ENCODE measurements at places on chromosomes 2 and 18.

DNA sequence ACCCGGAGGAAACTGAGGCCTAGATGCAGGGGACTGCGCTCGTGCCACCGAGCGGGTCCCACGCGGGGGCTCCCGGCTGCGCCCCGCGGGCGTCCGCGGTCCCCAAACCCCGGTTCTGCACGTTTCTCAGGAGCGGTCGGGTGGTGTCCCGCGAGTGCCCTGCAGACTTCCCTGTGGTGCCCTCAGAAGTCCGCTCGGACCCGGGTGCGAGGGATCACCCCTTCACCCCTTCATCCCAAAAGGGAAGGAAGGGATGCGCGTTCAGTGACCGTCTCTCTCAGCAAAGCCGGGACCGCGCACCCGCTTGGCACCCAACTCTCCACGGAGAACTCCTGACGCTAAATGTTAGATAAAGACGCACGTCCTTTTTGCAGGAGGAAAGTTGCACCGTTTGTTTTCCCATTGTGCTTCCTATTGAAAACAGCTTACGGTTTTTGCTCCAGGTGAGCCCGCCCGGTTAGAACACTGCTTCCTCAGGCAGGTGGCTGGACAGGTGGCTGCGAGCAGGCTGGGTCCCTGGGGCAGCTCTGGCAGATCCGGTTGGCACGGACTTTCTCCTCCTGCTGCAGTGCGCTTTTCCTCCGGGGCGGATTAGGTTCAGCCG, 779 bp downstream of the DGKD start:
- DNase-seq, result no peak

- no peak for DNase-seq
Measured at GRCh38 chr2:73268830-73269685, 15.2 kb downstream of the FBXO41 start.

DNA sequence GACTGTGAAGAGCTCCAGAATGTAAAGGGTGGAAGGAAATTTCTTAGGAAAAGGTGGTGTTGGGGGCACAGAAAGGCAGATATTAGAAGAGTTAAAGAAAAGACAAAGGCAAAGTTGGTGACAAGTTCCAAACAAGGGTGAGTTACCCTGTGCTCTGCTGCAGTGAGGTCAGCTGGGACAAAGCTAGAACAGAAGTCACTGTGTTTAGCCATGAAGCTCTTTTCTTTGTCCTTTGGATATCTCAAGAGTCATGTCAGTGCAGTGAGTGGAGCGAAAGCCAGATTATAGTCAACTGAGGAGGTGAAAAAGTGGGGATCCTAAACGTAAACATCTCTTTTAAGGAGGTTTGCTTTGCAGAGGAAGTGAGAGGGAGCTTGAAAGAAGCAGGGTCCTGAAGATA, 187.8 kb upstream of the ALPP start:
- DNase-seq, result no peak

GRCh38 chr18:3603421-3604234, 153.7 kb downstream of the TGIF1 start:
- peak; percentile 20 for DNase-seq

DNA sequence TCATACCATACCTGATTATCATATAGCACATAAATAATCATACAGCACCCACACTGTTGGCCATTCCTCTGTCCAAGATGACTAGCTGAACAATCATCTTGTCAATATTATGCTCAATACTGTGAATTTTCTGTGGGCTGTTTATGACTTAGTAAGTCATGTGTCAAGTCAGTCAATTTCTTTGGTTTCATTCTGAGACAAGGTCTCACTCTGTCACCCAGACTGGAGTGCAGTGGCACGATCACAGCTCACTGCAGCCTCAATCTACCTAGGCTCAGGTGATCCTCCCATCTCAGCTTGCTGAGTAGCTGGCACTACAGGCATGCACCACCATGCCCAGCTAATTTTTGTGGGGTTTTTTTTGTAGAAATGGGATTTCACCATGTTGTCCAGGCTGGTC, 5.7 kb downstream of the MCM6 start:
- DNase-seq, result no peak

DNA sequence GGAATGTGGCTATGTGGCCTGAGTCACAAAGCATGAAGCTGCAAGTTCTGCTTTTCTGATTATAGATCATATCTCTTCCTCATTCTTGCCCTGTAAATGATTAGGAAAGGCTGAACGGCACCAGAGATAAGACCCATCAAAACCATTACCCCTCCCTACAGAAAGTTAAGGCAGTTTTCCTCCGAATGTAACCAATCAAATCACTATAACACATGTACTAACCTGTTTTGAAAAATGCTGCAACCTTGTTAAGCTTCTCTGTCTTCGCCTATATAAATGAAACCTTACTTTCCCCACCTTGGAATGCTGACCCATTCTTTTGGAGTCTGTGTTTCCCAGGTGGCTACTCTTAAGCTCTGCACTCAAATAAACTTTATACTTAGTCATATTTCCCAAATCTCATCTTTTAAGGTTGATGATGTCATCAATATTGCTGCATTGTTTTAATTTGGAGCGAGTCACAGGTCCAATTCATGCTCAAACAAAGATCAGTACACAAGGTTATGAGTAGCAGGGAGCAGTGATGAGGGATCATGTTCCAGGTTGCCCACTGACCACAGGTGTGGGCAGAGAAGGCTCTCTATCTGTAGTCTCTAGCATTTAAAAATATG, 662.3 kb downstream of the IRS1 start:
- DNase-seq, result no peak

GRCh38 chr2:216774620-216775019, 79.3 kb upstream of the IGFBP5 start:
- no peak for DNase-seq

DNA sequence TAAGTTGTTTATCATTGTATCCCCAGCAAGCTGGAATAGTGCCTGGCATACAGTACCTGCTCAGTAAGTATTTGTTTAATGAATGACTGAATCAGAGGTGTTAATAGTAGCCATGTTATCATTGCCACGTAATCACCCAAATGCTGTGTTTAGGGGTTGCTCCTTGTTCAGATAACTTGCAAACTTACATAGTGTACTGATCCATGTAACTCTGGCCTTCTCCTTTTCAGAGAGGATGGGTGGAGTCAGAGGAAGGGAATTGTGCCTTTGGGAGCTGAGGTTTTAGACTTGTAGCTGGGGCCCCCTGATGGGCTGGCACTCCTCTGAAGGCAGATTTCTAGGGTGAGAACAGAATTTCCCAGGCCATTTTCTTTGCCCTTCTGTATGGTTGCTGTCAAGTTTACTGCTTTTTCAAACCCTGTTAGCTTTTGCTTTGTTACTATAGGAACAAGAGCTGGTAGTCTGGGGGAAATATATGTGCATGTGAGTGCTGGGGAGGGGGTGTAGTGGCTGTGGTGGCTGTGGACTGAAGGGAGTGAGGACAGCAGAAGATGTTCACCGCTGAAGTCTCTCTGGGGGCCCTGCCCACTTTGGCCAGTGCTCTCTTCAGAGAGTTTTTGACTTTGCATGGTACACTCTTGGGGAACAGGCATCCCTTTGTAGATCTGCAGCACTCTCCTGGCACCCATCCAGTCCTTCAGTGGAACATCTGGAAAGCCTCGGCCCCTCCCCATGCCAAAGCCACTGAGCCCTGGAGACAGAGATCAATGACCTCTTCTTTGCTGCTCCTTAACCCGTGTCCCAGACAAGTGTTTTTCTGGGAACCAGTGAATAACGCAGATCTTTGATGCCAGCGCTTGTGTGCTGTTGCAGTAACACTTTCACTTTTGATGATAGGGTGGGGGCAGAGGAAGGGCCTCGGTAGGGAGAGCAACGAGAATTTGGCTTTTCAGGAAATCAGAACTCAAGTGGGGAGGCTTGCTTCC, 209.0 kb downstream of the PRKCE start:
- peak; percentile 35 for DNase-seq

DNA sequence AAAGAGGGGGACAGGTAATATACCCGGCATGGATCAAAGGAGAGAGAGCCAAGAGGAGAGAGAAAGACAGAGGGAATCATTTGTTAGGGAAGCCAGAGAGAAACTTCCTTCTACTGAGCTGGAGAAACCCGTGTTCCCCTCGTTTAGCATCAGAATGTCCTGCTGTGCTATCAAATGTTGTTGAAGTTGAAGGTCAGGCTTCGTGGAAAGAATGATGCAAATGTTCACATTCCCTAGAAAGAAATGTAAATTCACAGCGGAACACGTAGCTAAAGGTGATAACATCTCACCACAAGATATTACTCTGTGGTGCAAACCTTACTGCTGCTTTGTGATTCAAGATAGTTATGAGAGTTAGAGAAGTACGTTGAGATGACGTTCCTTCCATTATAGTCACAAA, 258.1 kb downstream of the LNPK start:
- no peak for DNase-seq

- no peak for DNase-seq
Measured at GRCh38 chr2:82256288-82256687, 1951.7 kb upstream of the LRRTM1 start.

- no peak for DNase-seq
Measured at GRCh38 chr2:39492095-39492590, 55.1 kb upstream of the MAP4K3 start.

GRCh38 chr18:73009691-73010090, 141.9 kb upstream of the NETO1 start:
- no peak for DNase-seq

GRCh38 chr2:163132850-163133249, 294.3 kb upstream of the KCNH7 start:
- no peak for DNase-seq

DNA sequence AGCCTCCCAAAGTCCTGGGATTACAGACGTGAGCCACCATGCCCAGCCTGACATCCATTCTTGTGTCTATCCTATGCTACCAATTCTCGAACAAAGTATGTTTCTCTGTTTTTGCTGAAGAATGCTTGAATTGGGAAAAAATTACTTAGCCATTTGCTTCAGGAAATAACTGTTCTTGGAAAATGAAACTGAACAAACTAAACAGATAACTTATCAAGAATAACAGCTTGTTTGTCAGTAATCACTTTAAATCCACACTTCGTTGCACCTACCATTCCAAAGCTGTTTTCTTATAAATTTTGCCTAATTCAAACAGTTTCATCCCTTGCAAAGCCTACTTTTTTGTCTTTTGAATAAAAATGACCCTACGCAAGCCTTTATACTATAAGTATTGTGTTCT, 672.9 kb downstream of the SUCLG1 start:
- no peak for DNase-seq

GRCh38 chr2:9113916-9114315, 92.7 kb upstream of the ASAP2 start:
- DNase-seq, result no peak

DNA sequence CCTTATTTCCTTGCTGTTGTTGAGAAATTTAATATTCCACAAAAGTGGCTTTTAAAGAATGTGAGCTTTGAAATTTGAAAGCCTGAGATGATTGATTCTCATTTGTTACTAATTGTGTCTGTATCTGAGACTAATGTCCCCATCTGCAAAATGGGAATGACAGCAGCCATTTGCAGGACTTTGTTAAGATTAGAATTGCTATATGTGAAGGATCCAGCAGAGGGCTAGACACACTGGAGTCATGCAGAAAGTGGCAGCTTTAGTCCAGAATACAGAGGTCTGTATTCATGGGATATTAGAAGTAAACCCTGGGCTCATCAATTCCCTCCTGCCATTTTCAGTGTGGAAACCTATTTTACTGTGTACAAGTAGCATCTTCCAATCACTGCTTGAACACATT, 296.5 kb upstream of the GYPC start:
- no peak for DNase-seq

DNA sequence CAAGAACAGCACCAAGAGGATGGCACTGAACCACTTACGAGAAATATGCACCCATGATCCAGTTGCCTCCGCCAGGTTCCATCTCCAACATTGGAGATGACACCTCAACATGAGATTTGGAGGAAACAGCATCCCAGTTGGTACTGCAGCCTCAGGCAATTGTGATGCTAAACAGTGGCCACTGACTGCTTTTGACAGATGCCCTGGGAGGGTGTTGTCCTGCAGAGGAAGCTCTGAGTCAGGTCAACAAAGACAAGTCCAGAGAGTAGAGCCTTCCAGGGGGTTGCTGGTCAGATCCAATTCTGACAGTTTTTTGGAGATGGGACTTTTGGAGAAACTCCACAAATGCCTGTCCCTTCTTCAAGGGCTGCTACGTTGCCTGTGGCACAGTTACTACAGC, 82.4 kb downstream of the SNTG2 start:
- no peak for DNase-seq

DNA sequence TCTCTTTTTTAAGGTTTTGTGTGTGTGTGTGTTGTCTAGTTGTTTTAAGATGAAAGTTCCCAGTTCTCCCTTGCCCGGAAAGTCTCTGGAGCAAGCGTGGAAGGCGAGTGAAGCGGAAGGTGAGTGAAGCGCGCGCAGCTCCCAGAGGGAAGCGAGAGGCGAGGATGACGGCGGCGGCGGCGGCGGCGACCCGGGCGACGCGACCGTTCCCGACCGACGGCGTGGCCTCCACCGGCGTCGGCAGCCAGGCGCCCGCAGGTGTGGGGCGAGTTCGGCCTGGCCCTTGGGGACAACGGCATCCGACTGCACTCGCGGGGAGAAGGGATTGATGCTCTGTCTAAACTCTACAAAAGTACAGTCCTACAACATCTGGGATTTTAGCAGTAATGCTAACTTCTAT, 321.9 kb downstream of the CELF4 start:
- no peak for DNase-seq

DNA sequence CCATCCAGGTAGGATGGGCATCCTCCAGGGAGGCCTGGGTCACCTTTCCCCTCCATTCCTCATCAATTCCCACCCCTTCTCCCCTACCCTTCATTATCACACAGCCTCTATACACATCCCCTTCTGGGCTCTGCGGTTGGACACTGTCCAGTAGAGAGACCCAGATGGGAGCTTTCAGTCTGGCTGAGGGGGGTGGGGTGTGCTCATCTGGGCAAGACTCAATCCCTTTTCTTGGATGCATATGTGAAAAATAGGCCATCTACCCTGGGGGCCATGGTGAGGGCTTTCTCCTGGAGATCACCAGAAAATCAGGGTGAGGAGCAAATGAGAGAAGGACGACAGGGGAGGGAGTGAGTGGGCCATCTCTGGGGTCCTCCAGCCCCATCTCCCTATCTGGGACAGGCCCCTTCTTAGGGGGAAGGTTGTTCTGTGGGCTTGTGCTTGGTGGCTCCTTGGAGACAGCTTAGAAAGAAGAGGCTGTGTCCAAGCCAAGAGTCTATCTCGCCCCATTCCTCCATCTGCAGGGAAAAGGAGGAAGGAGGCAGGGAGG, 160.1 kb downstream of the DYSF start:
- no peak for DNase-seq
